ENCODE measurements at places on chromosomes 16 and 17. TPM values are rescaled to one million over a fixed set of nuclear protein-coding genes. Genes with fewer than 3 reads are reported as not detected.

Gene ARL5C
- not detected for total RNA-seq

Gene PABPN1L
- total RNA-seq = not detected

Gene ZPBP2
- total RNA-seq = 0.17 TPM

Gene CLEC10A
- total RNA-seq = 4.4 TPM

GRCh38 chr16:87499189-87499486, 6.3 kb upstream of the ZCCHC14 start:
- H3K36me3 ChIP-seq = no peaks in the 10 kb centered on the region
- no peak for DNase-seq
- H3K27me3 ChIP-seq = no peaks in the 10 kb centered on the region
- no peaks in the 10 kb centered on the region for H3K4me1 ChIP-seq
- H3K4me3 ChIP-seq = no peak overlapping the region

- DNase-seq = no peak
- H3K4me3 ChIP-seq = no peak overlapping the region
- H3K27me3 ChIP-seq = peaks cover 15% of the 10 kb centered on the region
- no peak overlapping the region for H3K27ac ChIP-seq
These were observed 2.9 kb downstream of the SLC13A5 start for GRCh38 chr17:6710317-6710716.

GRCh38 chr17:16463358-16464302, 28.4 kb downstream of the LRRC75A start:
- H3K27me3 ChIP-seq = no peaks in the 10 kb centered on the region
- H3K4me1 ChIP-seq = no peaks in the 10 kb centered on the region
- H3K27ac ChIP-seq = no peak overlapping the region
- H3K4me3 ChIP-seq = no peak overlapping the region
- H3K36me3 ChIP-seq = no peaks in the 10 kb centered on the region

GRCh38 chr17:77119668-77120301, 21.0 kb upstream of the SEC14L1 start:
- no peak overlapping the region for H3K27ac ChIP-seq
- no peak overlapping the region for H3K4me3 ChIP-seq
- H3K36me3 ChIP-seq = no peaks in the 10 kb centered on the region
- H3K4me1 ChIP-seq = no peaks in the 10 kb centered on the region
- H3K27me3 ChIP-seq = no peaks in the 10 kb centered on the region

Data from naive thymus-derived CD4-positive, alpha-beta T cell (primary cell).